RWPE1 (cell line): ENCODE measurements at places on chromosomes 13 and 19.

GRCh38 chr13:41708713-41709112 lies 251.4 kb downstream of the RGCC start:
- DNase-seq: no peak

- no peak for DNase-seq
Measured at GRCh38 chr13:81001828-81002385, 661.0 kb upstream of the SPRY2 start.

DNA sequence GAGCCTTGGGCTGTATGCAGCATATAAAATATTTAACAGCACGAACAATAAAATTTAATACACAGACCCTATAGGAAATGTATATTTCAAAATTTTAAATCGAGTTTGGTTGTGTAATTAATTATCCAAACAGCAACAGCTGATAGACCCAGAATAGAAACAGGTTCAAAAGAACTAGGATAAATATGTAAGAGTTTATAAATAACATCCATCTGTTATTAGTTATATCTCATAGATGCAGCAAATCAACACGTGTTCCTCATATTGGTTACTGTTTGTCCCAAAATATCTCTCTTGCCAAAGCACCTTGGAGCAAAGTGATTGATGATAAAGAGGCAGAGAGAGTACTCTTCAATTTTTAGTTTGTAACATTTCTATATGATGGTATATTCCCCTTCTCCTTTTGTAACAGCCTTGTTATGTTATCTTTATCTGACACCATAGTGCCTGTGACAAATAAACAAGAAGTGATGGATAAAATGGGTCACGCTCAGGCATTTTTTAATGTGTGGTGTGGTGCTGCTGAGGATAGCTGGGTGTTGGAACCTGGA lies 260.6 kb upstream of the NBEA start:
- no peak for DNase-seq

GRCh38 chr19:18225702-18226468 lies at the start of gene PDE4C:
Gene PDE4C, minus strand, starts transcription at chr19:18226438. Its CDS starts 23 bp downstream, at chr19:18226415.
- DNase-seq: no peak

DNA sequence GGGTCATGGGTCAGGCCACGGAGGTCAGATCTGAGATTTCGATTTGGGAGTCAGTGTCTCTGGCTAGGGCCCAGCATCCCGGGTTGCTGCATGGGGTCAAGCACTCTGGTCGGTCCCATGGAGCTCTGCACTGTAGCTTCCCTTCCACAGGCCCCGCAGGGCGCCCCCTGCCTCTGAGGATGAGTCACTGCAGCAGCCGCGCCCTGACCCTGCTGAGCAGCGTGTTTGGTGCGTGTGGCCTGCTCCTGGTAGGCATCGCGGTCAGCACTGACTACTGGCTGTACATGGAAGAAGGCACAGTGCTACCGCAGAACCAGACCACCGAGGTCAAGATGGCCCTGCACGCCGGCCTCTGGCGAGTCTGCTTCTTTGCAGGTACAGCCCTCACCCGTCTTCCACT lies 3.6 kb downstream of the CACNG7 start:
- no peak for DNase-seq

- peak; percentile 64 for DNase-seq
Measured at GRCh38 chr13:35923347-35923746, 207.8 kb downstream of the DCLK1 start.

- no peak for DNase-seq
Measured at GRCh38 chr13:54373211-54373610, 1344.6 kb downstream of the OLFM4 start.

DNA sequence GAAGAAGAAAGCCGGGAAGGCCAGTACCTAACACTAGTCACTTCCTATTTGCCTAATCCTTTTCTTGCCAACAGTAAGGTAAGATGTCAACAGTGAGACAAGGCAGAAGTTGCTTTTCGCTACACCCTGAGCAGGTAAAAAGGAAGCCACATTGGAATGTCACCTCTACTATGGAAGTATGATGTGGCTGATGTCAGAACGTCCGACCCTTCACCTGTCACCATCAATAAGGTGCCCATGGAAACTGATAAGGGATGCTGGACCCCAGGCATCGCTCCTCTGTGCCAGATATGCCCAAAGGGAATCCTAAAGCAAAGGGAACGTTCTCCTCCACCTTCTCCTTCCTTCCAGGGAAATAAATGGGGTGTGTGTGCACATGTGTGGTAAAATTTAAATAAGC lies 34.3 kb downstream of the COL4A1 start:
- no peak for DNase-seq

- DNase-seq: peak; percentile 10
Measured at GRCh38 chr13:60590800-60591747, 194.1 kb downstream of the TDRD3 start.

DNA sequence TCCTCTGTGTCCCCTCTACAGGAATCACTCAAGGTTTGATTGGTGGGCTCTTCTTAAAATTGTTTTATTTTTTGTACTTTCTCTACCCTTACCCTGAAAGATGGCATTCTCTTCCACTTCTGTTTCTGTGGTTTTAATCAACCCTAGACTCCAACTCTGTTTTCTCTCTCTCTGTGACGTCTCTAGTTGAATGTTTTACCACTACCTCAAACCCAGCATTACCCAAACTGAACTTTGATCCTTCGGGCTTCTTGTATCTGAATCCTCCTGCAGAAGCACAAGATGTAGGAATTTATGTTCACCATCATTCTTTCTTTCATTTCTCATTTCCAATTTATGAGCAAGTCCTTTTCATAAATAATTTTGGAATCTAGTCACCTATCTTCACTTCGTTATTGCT lies 39.9 kb downstream of the PCCA start:
- no peak for DNase-seq

DNA sequence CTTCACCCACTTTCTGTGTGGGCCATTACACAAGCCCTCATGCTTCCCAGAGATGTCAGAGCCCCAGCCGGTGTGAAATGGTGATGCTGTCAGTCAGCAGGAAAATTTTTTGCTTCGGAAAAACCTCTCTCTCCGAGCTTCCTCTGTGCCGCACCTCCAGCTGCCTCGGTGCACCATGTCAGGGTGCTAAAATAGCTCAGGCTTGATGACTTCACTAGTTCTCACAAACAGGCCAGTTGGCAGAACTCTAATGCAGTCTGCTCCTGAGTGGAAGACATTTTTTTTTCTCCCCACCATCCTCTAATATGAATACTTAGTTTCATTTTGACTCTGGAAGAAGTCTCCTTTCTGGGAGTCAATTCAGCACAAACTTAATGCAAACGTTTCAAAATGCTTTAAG lies 71.3 kb downstream of the KLF12 start:
- DNase-seq: no peak

DNA sequence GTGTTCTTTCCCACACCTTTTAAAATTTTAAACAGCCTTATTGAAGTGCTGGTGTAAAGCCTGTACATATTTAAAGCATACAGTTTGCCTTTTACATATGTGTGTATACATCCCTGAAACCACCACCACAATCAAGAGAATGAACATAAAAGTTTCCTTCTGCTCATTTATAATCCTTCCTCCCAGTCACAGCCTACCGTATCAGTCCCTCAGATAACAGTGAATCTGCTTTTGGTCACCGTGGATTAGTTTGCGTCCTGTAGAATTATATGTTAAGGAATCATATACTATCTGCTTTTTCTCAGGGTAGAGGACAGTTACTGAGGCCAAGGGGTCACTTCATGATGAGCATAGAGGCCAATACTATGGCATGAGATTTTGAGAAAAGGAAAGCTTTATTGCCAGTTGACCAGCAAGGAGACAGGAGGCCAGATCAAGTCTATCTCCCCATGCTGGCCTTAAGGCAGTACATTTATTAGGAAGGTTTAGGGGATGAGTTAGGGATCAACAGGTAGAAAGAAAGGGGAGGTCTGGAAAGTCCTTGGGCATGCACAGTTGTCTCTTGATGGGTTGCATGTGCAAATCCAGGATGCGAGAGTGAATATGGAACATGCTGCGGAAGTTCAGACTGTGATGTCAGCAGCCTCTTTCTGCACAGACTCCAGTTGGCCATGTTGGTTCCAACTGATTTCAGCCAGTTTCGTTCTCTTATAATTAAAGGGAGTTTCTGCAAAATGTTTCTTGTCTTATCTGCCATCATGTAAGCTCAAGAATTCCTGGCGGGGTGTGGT lies 36.3 kb upstream of the LSM14A start:
- no peak for DNase-seq

DNA sequence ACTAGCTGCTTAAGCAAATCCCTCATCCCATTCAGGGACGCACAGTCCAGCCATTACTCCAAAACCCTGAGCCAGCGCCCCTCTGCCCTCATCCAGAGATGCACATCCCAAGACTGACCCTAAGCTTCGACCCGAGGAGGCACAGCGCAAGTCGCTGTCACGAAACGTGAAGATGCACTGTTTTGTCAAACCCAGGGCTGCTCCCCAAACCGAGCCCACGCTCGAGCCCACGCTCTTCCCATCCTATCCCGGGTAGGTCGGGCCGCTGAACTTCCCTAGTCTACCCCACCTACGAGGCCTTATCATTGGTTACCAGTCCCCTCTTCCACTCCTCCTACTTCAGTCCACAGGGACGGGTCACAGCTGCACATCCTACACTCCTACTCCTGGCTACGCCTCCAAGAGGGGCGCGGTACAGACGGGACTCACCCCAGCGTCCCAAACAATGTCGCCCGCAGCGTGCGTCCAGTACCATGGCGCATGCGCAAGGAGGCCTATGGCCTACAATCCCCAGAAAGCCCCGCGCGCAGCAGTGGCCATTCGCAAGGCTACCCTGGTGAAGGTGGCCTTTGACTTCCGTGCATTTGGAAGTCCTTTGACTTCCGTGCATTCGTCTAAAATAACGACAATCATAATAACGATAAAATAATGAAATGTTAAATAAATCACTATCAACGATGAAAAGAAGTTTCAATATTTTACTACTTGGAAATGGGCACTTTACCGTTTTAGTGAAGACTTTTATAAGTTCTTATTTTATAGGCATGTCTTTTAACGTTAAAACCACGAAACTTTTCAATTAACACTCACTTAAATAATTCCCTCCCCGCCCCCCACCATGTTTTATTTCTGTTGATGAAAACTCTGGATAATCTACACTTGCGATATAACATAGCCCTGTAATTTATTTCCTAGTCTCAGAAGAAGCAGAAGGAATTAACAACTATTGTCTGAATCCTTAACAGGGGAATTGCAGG lies at the start of gene ZNF285:
Gene ZNF285, minus strand, starts transcription at position 470 of the 977 bp plus-strand sequence. CDS start 4,395 bp downstream, outside the sequence.
- peak; percentile 92 for DNase-seq

DNA sequence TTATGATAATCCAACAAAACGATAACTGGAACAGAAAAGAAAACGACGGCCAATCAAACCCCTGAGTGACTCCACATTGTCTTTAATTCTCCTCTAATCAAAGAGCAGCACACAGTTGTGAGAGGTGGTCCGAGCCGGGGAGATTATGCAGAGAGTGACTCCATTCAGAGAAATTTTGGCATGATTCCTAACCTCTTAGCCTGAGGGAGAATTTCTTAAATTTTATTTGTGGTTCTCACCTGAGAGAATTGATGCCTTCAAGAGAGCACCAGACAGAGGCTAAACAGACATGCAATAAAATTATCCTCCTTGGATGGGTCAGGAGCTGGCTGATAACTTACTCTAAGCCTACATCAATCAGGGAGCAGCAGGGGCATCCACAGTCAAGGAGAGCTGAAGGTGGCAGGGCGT lies 310.0 kb upstream of the KLF12 start:
- peak; percentile 52 for DNase-seq

- no peak for DNase-seq
Measured at GRCh38 chr13:71018995-71019394, 848.0 kb downstream of the DACH1 start.

DNA sequence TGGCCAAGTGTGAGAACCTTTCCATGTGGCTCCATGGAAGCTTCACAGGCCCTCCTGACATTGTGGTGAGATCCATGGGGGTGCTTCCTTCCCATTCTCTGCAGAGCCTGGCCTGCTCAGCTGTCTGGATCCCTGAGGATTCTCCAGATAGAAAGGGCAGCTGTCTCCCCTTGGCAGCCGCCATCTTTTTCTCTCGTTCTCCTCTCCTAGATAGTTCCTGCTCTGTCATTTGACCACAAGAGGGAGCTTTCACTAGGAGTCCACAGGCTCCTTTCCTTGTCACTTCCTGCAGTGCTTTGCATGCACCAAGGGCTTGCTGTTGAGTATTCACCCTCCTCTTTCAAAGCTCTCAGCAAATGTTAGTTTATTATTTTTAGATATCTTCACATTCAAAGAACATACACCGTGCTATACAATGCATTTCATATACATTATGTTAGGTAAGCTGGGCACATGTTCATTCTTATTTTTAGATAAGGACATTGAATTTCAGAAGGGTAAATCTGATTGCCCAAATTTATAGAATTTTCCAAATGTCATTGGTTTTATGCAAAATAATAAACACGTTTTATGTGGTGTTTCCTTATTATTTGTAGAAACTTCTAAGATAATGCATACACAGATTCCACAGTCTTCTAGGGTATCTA lies 133.2 kb downstream of the FRY start:
- DNase-seq: peak; percentile 5

- DNase-seq: no peak
Measured at GRCh38 chr19:28633319-28634018, 579.5 kb downstream of the UQCRFS1 start.

DNA sequence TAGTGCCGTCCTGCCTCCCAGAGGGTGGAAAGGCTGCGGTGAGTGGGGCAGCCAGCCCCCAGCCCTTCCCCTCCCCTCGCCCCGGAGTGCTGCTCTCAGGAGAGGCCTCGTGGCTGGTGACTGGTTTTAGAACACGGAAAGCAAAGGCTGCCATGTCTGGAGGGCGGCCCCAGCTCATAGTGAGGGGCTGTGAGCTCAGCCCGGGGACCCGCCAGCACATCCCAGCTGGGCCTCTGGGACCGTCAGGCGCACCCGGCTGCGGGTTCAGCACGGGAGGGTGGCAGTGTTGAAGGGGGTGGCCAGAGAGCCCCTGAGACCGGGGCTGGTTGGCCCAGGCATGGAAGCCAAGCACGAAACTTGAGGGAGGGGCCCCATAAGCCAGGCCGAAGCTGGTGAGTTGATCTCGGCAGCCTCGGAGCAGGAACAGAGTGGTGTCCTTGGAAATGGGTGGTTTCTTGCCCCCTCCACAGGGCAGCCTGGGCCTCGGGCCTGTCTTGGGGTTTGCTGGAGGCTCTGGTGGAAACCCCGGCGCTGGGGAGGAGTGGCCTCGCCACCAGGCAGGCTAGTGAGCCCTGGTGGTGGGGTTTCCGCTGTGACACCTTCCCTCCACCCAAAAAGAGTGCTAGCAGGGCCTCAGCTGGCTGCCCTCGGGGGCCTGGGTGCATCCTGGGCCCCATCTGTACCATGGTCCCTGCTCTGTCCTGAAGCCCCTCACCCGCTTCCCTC lies 157.7 kb downstream of the KDM4B start:
- no peak for DNase-seq

DNA sequence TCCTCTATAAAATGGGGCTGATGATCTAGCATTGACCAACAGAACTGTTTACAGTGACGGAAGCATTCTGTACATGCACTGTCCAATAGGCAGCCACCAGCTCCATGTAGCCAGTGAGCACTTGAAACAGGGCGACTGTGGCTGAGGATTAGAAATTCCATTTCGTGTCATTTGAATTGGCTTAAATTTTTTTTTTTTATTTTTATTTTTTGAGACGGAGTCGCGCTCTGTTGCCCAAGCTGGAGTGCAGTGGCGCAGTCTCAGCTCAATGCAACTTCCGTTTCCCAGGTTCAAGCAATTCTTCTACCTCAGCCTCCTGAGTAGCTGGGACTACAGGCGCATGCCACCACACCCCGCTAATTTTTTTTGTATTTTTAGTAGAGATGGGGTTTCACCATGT lies 3.0 kb downstream of the PRKCG start:
- no peak for DNase-seq
